Tongue (tissue), 3 donors: ENCODE measurements at places on chromosomes 3 and 15. TPM values are rescaled to one million over a fixed set of nuclear protein-coding genes. Genes with fewer than 3 reads are reported as not detected.

DNA sequence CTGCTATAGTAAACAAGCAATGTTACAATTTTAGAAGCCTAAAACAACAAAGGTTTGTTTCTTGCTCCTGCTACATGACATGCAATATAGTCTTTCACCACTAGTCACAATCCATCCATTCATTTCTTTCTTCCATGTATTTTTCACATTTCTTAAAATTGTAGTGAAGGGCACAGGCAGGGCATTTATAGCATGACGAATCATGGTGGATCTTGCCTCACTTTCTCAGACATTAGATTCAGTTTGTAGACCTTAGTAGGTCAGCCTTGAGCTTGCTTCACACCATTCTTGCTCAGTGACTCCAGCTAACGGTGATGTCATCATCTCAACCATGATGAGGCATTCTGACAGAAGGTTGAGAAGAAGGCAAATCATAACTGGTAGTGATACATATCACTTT is 546.8 kb downstream of the TBL1XR1 start:
- no peak for DNase-seq

GRCh38 chr3:120823156-120823555 is 80.6 kb downstream of the GTF2E1 start:
- DNase-seq, result no peak

Gene HGD
- 2.5 TPM for total RNA-seq

- no peak for DNase-seq
Measured at GRCh38 chr15:100094127-100094510, 247.7 kb downstream of the ADAMTS17 start.
